Activated CD4-positive, alpha-beta memory T cell treated with anti-CD3 and anti-CD28 coated beads, Interleukin-2, amount 10 ng/mL, durations not matched to agents 7 days and 5 days (primary cell): ENCODE measurements at places on chromosomes 13 and 19. TPM values are rescaled to one million over a fixed set of nuclear protein-coding genes. Genes with fewer than 3 reads are reported as not detected.
A peak's percentile ranks its signal among the peaks of the same experiment; 100 is the strongest.

Gene CEACAM7
- total RNA-seq = not detected

Gene THAP8
- 5.7 TPM for total RNA-seq

Gene NCR1
- total RNA-seq = not detected

Gene LGALS4
- 0.81 TPM for total RNA-seq

Gene CEACAM18
- not detected for total RNA-seq

Gene GDF15
- total RNA-seq = not detected

- no peaks in the 10 kb centered on the region for H3K4me1 ChIP-seq
- H3K27ac ChIP-seq = no peak overlapping the region
- no peak for DNase-seq
- no peaks in the 10 kb centered on the region for H3K27me3 ChIP-seq
- no peaks in the 10 kb centered on the region for H3K36me3 ChIP-seq
- no peak overlapping the region for H3K4me3 ChIP-seq
Observed at GRCh38 chr13:92044351-92044750, 645.9 kb downstream of the GPC5 start.

GRCh38 chr13:101915331-101915730 is 462.9 kb downstream of the ITGBL1 start:
- no peaks in the 10 kb centered on the region for H3K4me1 ChIP-seq
- no peak overlapping the region for H3K27ac ChIP-seq
- peaks cover 45% of the 10 kb centered on the region for H3K27me3 ChIP-seq

DNA sequence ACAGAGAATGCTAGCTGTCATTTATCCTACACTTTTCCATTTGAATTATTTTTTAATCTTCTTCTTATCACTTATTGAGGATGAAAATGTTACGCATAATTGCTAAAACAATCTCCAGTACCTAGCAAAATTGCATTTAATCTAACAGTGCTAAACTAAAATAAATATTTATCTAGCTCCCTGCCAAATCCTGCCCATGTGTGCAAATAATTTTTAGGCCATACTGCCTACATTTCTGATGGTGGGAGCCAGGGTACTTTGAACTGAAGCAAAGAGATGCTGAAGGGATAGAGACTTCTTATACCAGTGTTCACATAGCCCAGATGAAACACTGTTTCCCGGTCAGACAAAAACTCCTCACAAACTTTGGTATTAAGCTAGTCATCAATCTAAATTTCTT is 1268.7 kb upstream of the PCDH20 start:
- H3K27me3 ChIP-seq = no peaks in the 10 kb centered on the region
- no peak overlapping the region for H3K27ac ChIP-seq
- H3K4me3 ChIP-seq = no peak overlapping the region
- no peaks in the 10 kb centered on the region for H3K4me1 ChIP-seq
- DNase-seq = no peak

DNA sequence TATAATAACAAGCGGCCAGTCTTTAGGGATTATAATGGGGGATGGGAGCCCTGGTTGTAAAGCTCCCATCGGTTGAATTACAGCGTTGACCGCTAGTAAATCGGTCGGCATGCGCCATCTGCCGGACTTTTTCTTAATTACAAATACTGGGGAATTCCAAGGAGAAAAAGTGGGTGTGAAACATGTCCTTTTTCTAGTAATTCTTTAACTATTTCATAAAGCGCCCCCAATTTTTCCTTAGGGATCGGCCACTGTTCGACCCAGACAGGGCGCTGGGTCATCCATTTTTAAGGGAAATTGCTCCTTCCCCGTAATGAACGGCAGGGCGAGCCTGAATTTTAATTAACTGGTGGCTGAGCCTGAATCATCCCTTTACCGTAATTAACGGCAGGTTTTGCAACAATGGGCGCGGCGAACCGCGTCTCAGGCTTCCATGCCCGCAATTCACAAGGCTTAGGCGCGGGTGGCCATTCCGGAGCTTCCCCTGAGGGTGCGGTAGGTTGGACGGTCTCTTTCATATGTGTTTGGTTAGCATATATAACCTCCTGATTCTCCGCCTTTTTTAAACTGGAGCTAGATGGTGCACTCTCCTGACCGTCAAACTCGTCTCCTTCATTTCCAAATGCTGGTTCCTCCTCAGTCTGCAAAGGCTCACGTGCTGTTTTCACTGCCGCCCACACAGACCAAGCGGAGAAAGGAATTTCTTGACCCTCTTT is 30.2 kb upstream of the EVI5L start:
- H3K36me3 ChIP-seq = peaks cover 4% of the 10 kb centered on the region
- H3K27ac ChIP-seq = no peak overlapping the region
- H3K27me3 ChIP-seq = peaks cover 51% of the 10 kb centered on the region
- H3K4me3 ChIP-seq = no peak overlapping the region
- DNase-seq = peak; percentile 61

- peaks cover 9% of the 10 kb centered on the region for H3K4me1 ChIP-seq
- no peak overlapping the region for H3K4me3 ChIP-seq
- DNase-seq = no peak
- H3K27ac ChIP-seq = no peak overlapping the region
Observed at GRCh38 chr19:56085571-56086275, 35.4 kb downstream of the ZNF787 start.

- H3K27me3 ChIP-seq = peaks cover 5% of the 10 kb centered on the region
- peaks cover 15% of the 10 kb centered on the region for H3K4me1 ChIP-seq
- no peak overlapping the region for H3K27ac ChIP-seq
- no peak for DNase-seq
- peaks cover 19% of the 10 kb centered on the region for H3K36me3 ChIP-seq
Observed at GRCh38 chr19:1355568-1356507, 27.9 kb upstream of the NDUFS7 start.

DNA sequence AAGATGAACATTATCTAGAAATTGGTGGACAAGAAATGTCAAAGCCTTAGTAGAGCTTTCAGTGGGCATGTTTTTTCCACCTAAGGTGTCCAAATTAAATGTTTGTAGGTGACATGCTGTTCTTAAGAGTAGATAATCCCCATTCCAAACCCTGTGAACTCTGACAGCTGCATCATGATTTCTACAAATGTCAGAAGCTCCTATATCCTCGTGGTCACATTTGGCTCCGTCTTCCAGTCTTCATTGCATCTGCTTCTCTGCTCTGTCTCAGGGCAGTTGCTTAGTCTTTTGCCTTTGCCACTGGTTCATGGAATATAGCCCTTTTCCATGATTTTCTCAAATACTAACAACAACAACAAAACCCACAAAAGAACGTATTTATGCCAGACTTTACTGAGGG is 234.5 kb downstream of the DLEU7 start:
- H3K27ac ChIP-seq = no peak overlapping the region
- DNase-seq = no peak
- H3K4me3 ChIP-seq = no peak overlapping the region
- H3K36me3 ChIP-seq = no peaks in the 10 kb centered on the region

DNA sequence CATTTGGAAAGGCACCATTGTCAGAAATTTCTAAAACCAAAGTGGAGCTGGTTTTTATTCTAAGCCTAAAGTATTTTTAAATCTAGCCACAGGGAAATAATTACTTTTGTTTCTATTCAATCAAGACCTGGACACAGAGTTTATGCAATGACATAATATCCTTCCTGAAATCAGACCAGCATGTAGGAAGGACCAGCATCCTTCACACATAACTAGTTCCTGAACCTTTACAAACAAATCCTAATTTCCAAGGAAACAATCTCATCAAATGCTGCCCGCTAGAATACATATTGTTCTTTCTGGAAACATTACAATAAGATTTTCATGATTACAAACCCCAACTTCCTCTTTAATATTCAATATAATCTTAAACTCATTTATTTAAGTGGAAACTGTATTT is 1.5 kb downstream of the STARD13 start:
- peaks cover 44% of the 10 kb centered on the region for H3K27me3 ChIP-seq
- peaks cover 16% of the 10 kb centered on the region for H3K4me1 ChIP-seq
- no peak for DNase-seq
- H3K27ac ChIP-seq = no peak overlapping the region

DNA sequence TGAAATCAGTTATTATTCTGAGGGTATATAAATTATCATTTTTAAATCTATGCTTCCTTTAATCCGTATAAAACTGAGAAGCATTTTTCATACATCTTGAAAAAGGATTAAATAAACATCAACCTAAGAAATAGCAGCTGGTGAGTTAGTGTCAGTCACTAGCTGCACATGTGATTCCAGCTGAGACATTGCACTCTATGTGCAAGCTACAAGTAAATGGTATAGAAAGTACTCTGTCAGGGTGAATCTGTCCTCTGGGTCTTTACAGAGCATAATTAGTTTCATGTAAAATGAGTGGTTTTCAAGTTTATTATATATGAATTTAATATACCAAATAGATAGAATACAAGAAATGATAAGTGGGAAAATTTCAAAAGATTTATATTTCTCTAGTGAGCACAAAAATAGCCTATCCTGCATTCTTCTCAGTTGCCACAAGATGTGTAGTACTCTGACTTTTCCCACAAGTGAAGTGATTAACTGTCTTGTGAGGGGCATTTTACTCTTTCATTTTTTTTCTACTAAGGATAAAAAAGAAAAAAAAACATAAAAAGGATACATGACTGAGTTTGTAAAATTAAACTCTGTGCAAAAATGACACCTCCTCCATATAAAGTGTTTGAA is 1372.1 kb downstream of the PCDH9 start:
- H3K36me3 ChIP-seq = no peaks in the 10 kb centered on the region
- no peaks in the 10 kb centered on the region for H3K4me1 ChIP-seq
- H3K27ac ChIP-seq = no peak overlapping the region
- no peak overlapping the region for H3K4me3 ChIP-seq
- DNase-seq = no peak

GRCh38 chr13:82506805-82507414 is 1375.4 kb downstream of the SLITRK1 start:
- no peaks in the 10 kb centered on the region for H3K27me3 ChIP-seq
- H3K27ac ChIP-seq = no peak overlapping the region
- no peaks in the 10 kb centered on the region for H3K36me3 ChIP-seq
- no peak overlapping the region for H3K4me3 ChIP-seq
- DNase-seq = no peak

DNA sequence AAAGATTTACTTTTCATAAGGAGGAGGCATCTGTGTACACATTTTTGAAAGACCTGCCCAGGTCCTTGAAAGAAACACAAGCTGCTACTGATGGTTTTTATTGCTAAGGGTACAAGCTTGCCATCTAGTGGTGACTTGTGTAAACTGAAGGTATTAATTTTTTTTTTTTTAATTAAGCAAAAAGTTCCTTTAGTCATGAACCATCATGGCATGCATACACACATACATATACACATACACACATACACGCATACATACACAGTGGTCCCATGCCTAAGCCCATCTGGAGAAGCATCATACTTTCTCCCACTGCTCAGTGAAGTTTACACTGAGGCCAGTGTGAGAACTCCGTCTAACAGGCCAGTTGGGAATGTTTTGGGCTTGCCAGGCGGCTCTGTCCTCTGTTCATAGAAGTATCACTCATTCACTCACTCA is 312.5 kb downstream of the DCLK1 start:
- no peaks in the 10 kb centered on the region for H3K36me3 ChIP-seq
- no peaks in the 10 kb centered on the region for H3K27me3 ChIP-seq
- no peak for DNase-seq
- H3K4me3 ChIP-seq = no peak overlapping the region
- H3K4me1 ChIP-seq = no peaks in the 10 kb centered on the region

DNA sequence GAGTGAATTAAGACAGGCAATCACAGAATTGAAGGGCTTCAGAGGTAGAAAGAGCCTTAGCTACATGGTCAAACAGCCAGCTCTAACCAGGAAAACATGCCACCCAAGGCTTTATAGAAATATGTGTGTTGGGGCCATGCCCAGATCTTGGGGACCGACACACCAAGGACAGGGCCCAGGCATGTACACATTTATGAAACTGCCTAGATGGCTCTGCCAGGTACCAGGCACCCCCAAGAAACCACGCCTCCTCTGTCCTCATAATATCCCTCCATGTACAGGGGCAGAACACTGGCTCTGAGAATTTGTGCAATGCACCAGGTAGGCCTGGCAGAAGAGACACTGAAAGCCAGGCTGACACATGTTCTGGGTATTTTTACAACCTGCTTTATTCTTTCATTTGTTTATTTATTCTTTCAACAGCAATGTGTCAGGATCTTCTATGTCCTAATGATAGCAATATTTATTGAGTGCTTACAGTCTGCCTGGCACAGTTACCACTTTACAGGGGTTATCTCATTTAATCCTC is 137.9 kb upstream of the LSM14A start:
- H3K27me3 ChIP-seq = peaks cover 2% of the 10 kb centered on the region
- H3K36me3 ChIP-seq = no peaks in the 10 kb centered on the region
- no peak overlapping the region for H3K27ac ChIP-seq

DNA sequence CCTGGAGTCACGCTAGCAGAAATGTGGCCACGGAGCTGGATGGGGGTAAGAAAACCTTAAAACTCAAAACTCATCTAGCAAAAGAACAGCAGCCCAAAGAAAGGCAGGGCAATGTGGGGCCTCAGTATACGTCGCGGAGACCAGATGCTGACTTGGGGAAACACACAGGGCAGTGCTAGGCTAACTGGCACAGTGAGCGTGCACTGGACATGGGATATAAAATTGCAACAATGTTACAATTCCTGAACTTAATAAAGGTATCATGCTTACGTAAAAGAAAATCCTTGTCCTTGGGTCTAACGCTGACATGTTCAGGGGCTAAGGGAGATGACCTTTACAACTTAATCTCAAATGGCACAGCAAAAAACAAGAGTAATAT is 40.5 kb downstream of the COL4A1 start:
- no peaks in the 10 kb centered on the region for H3K36me3 ChIP-seq
- no peak overlapping the region for H3K4me3 ChIP-seq
- DNase-seq = no peak
- no peaks in the 10 kb centered on the region for H3K4me1 ChIP-seq

DNA sequence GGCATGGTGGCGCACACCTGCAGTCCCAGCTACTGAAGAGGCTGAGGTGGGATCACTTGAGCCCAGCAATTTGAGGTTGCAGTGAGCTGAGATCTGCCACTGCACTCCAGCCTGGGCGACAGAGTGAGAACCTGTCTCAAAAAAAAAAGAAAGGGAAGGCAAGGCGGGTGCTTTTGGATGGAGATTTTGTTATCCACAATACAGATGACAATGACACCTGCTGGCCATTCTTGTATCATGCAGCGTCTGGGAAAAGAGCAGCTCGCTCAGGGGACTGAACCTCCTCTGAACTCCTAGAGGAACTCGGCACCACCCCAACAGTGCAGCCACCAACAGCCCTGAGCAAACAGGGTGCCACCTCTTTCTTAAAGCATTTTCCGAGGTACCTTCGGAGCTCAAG is 22.8 kb downstream of the HAUS8 start:
- H3K4me1 ChIP-seq = no peaks in the 10 kb centered on the region
- H3K27me3 ChIP-seq = no peaks in the 10 kb centered on the region
- no peak overlapping the region for H3K27ac ChIP-seq
- peak; percentile 43 for DNase-seq
- no peak overlapping the region for H3K4me3 ChIP-seq
- peaks cover 49% of the 10 kb centered on the region for H3K36me3 ChIP-seq
